ENCODE measurements at places on chromosomes 3 and 15.

DNA sequence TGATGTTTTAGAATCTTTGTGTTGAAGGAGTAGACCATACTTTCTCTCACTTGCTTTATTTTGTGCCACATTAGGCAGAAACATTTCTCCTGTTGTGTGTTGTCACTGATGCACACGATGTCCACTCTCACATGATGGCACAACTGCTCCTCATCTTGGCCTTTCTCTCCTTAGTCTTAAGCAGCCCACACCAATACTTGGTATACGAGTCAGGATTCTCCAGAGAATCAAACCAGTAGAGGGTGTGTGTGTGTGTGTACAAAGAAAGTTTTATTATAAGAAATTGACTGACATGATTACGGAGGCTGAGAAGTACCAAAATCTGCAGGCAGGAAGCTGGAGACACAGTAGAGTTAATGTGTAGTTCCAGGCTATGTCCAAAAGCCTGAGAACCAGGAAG is 187.1 kb downstream of the ALCAM start:
- DNase-seq = no peak

DNA sequence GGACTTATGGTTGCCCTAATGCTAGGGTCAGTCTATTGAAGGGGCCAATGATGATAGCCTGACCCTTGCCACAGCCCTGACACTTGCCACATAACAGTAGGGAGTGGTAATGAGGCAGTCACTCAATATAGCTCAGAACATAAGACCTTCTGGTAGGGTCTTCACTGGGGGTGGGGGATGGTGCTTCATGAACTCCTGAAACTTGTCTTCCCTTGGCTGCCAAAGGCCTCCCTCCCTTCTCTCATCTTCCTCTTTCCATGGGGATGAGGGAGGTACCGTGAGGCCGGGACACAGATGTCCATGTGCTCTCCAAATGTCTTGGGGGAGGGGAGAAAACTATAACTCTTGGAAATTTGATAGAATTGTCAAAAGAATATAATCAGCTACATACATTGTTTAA is 21.1 kb upstream of the THSD4 start:
- DNase-seq = no peak

DNA sequence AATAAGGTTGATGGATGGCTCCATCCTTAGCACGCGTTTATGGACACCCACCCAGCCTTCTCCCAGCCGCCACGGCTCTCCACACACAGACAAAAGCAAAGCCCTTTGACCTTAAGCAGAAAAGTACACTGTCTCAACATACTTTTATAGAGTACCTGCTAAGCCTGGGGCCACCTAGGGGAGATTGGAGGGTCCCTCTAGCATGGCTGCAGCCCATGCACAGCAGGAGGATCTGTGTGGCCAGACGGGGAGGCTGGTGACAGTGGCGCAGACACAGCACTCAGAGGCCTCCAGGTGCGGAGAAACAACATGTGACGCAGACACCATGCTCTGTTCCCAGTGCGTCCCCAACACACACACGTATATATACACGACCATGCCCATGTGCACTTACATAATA is 174.9 kb downstream of the XXYLT1 start:
- DNase-seq = no peak

GRCh38 chr3:46615050-46615775 is 2.9 kb downstream of the FAM240A start:
- no peak for DNase-seq

- DNase-seq = no peak
These were observed at the start of gene HDC for GRCh38 chr15:50265620-50266019. Gene HDC, minus strand, starts transcription at chr15:50265726. Its CDS starts 103 bp downstream, at chr15:50265623.

GRCh38 chr3:168459226-168459784 is 363.6 kb upstream of the GOLIM4 start:
- DNase-seq = no peak

Measured in NCI-H774 (cell line).